NCI-H1417 (cell line): ENCODE measurements at places on chromosomes 13 and 19.

DNA sequence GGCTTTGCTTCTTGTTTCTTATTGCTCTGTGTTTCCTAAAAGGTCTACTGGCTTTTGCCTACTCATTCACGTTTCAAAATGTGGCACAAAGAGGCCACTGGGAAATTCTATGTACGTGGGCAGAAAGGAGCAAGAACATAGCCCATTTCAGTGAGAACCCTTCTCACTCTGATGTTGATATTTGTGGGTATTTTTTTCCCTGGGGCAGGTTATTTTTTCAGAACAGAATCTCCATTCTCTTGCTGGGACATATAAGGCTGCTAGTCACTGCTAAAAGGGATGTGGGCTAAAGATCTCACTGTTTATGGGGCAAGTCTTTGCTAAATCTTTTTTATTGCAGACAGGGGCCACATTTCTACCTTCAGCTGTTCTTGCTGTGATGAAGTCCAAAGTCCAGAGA lies 27.1 kb downstream of the EDNRB start:
- no peak for DNase-seq

DNA sequence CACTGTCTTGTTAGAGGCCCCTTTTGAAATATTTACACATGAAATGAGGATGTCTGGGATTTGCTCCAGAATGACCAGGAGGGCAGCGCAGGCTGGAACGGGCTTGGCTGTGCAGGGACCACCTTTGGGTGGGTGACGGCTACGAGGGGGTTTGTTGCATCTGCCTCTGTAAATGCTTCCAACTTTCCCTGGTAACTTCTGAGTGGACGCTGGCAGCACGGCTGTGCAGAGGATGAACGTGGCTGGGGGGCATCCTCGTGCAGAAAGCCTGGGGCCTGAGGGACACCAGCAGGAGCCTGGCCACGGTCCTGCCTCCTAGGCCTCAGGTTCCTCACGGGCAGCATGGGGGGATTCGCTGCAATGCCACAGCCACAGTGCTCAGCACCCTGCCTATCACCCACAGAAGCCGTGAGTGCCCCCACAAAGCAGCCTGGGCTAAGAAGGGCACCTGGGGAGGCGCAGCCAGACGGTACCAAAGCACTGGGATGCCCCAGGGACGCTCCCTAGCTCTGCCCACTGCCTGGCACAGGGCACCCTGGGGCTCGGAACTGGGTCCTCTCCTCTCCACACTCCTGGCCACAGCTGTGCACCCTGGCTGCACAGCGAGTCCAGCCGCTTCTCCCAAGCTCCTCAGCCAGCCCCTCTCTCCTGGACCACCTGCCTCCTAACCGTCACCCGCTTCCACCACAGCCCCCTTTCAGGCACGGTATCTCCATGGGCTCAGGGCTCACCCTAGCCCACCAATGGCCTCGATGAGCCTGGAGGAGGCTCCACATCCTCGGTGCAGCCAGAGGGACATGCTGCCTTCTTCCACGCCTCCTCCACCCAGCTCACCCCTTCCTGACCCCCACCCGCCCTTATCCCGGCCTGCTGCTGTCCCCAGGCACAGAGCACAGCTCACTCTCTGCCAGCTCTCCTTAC lies 44.5 kb downstream of the MLLT1 start:
- DNase-seq: no peak

- DNase-seq: no peak
Measured at GRCh38 chr19:15317392-15318071, 14.8 kb downstream of the BRD4 start.

- no peak for DNase-seq
Measured at GRCh38 chr13:97142452-97142851, 79.7 kb upstream of the MBNL2 start.

GRCh38 chr13:101150998-101151397 lies 265.3 kb downstream of the NALCN start:
- peak; percentile 70 for DNase-seq

- DNase-seq: no peak
Measured at GRCh38 chr19:17716309-17716929, 2.9 kb upstream of the MAP1S start.

DNA sequence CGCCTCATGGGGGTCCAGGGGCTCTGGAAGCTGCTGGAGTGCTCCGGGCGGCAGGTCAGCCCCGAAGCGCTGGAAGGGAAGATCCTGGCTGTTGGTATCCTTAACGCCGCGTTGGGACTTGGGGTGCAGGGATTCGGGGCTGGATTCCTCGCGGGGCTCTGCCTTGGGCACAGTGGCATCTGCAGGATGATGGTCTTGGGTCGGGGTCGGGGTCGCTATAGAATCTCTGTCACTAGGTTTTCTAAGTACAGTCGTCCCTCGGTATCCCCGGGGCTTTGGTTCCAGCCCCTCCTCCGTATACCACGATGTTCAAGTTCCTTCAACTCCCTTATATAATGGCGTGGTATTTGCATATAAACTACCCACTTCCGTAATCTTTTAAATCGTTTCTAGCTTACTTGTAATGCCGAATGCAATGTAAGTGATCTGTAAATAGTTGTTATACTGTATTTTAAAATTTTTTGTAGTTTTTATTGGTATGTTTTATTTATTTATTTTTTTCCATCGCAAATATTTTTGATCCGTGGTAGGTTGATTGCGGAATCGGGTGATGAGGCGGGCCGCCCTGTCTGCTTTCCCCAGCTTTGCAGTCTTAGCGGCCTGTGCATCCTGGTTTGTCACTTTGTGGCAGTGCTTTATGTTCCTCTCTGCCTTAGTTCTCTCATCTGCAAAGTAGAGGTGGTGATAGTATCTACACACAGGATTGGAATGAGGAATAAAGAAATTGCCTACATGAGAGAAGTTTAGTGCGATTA lies 606 bp downstream of the ERCC5 start:
- DNase-seq: peak; percentile 81

DNA sequence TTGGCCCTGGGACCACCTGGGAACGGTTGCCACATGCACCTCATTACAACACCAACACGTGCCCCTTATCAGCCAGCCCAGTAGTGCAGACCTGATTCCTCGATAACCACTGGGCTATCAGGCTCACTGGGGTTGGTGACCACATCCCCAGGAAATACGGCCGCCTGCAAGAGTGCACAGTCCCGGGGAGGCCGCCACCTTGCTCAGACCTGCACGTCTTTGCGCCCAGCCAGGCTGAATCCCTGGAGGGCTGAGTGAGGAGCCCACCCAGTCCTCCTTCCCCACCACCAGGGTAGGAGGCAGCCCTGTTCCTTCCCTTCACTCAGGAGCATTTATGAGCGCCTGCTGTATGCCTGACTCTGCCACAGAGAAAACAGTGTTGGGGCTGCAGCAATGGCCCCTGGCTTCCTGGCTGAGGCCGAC lies 67.8 kb downstream of the CEBPG start:
- DNase-seq: no peak

GRCh38 chr13:99803141-99803540 lies 168.4 kb downstream of the ZIC5 start:
- no peak for DNase-seq

- DNase-seq: no peak
Measured at GRCh38 chr13:100826441-100826840, 151.8 kb upstream of the TMTC4 start.

DNA sequence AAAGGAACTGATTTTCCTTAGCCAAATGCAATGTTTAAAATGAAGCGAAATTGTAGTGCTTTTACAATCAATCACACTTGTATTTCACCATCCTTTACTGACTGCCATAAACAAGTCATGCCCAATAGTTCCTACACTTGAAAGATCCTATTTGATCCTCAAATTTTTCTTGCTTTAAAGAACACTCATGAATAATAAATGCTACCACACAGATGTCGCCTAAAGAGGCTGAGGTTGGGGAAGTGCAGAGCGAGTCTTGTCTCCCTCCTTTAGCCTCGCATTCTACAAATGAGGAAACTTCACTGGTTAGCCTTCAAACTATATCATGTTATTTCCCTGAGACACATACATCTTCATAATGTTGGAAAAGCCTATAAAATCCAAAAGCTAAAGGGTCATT lies 18.7 kb upstream of the AMER2 start:
- no peak for DNase-seq

DNA sequence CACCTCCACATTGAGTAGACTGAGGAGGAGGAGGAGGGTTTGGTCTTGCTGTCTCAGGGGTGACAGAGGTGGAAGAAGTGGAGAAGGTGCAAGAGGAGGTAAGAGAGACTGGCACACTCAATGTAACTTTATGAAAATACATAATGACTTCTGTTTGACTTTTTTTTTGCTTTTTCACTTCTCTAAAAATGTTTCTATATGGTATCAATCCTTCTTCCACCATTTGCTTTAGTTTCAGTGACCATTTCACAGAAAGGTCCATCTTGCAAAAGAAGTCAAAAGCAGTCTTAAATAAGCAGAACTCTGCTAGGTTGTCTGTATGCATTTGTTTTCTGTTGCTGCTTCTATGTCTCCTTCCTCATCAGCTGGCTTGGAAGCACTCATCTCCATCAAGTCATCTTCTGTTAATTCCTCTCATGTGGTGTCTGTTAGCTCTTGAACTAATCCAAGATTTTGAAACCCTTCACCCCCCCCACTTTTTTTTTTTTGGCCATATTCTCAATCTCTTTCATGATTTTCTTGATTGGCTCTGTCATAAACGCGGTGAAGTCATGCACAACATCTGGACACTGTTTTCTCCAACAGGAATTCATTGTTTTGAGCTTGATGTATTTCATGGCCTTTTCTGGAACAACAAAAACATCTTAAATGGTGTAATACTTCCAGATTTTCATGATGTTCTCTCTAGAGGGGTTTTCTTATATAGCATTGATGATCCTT lies 80.8 kb downstream of the KL start:
- no peak for DNase-seq

GRCh38 chr19:3699741-3700241 lies 477 bp downstream of the PIP5K1C start:
- no peak for DNase-seq

- no peak for DNase-seq
Measured at GRCh38 chr13:23159760-23160637, 20.8 kb upstream of the SGCG start.

- no peak for DNase-seq
Measured at GRCh38 chr19:17402982-17403855, 2.2 kb downstream of the BST2 start.

DNA sequence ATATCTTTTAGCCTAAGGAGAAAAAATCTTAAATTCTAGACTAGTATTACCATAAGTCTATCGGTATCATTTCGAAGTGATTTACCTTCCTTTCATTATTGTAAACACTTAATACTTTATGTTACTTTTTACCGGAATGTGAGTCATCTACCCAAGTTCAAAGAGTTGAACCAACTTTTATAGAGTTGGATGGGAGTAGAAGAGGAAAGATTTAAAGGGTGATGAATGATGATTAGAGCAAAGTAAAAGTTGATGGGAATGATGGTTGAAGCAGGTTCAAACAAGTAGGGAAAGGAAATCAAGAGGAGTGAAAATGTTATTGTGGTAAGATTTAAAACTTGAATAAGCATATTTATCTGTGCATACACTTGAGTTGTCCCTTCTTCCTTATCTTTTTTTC lies 11.3 kb upstream of the LPAR6 start:
- DNase-seq: no peak

DNA sequence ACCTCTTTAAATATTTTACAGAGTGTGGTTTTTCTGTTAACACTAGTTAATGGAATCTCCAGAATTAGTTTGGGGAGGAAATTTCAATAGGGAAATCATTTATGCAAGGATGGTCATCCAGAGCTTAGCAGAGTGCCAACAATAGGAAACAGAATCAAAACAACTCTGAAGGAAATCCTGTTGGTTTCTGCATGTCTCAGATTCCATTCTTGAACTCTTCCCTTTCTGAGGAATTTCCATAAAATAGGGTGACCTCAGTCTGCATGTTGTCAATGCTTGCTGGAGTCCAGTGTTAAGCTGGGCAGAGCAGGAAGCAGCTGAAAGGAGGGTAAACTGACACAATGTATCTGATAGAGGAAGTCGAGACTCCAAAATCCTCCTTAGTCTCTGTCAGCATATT lies 16.9 kb downstream of the CBY2 start:
- no peak for DNase-seq

- no peak for DNase-seq
Measured at GRCh38 chr13:33217256-33217655, 68.3 kb downstream of the STARD13 start.

DNA sequence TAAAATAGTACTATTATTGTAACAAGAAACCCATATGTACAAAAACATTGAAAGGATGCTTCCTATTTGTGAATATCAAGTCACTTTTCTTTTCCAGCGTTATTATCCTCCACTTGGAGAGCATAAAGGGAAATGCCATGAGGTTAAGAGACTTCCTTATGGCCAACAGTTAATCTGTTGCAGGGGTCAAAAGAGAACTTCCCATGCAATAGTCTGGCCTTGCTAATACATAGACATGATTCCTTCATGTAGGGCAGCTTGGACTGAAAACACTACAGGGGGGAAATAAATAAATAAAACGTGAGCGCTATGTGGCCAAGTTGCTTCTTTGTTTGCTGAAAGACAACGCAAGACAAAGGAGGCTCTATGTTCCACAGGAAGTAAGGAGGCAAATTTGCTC lies 269.1 kb upstream of the EDNRB start:
- no peak for DNase-seq

DNA sequence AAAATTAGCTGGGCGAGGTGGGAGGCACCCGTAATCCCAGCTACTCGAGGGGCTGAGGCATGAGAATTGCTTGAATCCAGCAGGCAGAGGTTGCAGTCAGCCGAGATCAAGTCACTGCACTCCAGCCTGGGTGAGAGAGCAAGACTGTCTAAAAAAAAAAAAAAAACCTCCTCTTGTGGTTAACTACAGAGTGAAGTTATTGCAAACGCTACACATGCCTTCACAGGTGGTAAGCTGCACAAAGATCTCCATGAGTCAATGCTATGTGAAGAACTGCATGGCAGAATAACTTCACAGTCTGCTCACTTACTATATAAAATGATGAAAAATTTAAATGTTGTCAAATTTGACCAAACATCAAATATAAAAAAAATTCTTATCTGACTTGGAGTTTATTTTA lies 436.8 kb downstream of the FGF14 start:
- DNase-seq: no peak

GRCh38 chr13:44112700-44113329 lies 233.1 kb downstream of the LACC1 start:
- DNase-seq: no peak

DNA sequence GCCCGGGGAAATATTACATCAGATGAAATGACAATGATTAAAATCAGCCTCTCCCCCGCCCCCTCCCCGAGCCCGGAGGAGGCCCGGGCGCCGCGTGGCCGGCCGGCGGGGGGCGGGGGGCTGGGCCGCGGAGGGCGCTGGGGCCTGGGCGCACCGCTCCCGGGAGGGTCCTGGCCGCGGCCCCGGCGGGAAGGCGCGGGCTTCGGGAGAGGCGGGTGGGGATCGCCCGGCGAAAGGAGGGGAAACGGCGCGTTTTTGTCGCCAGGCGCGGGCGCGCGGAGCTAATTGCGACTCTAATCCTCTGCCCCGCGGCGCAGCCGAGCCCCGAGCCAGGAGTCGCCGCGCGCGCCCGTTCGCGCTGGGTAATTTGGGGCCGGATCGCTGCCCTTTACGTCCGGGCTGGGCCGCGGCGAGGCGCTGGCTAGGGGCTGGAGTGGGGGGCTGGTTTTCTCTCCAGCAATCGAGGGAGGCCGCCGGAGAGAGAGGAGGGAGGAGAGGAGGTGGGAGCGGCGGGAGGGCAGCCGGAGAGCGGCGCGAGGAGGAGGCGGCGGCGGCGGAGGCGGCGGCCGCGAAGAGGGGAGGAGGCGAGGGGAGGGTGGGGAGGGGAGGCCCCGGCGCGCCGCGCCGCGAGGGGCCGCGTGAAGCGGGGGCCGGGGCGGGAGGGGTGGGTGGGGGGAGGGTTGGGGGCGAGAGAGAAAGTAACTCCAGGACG lies at the start of gene KCTD15:
TSS of gene KCTD15 (plus strand) at position 707 of the 712 bp plus-strand sequence. CDS start 3,585 bp downstream, outside the sequence.
- peak; percentile 76 for DNase-seq

GRCh38 chr19:43148233-43148632 lies 38.1 kb downstream of the PSG5 start:
- no peak for DNase-seq
